T1000 (cell line): ENCODE measurements at places on chromosomes 1 and 21.
A peak's percentile ranks its signal among the peaks of the same experiment; 100 is the strongest.

GRCh38 chr21:42031816-42032215 lies 21.7 kb upstream of the ZBTB21 start:
- no peak for DNase-seq

DNA sequence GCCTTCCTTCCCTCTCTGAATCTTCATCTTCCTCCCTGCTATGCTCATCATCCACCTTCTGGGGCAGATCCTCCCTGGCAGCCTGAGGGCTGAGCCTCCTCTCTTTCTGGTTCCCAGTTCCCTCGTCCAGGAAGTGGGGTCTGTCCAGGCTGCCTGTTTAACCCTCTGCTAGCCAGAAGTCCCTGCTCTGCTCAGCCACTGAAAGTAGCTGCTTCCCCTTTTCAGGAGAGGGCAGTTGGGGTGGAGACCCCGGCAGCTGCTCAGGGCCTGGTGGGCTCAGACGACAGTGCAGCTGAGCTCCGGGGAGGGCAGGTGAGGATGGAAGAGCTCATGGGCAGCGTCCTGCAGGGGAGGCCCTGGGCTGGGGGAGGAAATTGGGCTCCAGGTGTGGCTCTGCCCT lies 43.1 kb upstream of the ETV3 start:
- DNase-seq, result no peak

DNA sequence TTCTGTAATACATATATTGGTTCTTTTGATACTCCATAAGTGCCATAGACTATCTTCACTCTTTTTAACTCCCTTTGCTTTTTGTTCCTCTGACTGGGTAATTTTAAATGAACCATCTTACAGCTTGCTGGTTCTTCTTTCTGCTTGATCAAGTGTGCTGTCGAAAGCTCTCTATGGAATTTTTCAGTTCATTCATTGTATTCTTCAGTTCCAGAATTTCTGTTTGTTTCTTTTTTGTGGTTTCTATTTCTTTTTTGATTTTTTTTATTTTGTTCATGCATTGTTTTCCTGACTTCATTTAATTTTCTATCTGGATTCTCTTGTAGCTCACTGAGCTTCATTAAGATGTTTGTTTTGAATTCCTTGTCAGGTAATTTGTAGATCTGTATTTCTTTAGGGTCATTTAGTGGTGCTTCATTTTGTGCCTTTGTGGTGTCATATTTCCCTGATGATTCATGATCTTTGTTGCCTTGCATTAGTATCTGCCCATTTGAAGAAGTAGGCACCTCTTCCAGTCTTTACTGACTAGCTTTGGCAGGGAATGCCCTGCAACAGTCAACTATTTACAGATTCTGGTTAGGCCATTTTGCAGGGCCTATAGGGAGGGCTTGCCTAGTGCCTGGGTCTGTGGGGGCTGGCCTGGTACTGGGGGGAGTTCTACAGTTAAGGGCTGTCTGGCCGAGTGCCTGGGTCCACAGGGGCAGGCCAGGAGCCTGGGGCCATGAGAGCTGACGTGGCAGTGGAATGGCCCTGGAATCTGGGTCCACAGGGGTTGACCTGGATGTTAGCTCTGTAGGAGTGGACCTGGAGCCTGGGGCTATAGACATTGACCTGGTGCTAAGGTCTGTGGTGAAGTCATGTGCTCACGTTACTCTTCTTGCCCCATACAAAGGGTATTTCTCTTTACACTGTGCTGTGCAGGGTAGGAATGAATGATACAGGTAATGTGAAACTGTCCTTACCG lies 89.7 kb downstream of the MAGI3 start:
- DNase-seq, result no peak

DNA sequence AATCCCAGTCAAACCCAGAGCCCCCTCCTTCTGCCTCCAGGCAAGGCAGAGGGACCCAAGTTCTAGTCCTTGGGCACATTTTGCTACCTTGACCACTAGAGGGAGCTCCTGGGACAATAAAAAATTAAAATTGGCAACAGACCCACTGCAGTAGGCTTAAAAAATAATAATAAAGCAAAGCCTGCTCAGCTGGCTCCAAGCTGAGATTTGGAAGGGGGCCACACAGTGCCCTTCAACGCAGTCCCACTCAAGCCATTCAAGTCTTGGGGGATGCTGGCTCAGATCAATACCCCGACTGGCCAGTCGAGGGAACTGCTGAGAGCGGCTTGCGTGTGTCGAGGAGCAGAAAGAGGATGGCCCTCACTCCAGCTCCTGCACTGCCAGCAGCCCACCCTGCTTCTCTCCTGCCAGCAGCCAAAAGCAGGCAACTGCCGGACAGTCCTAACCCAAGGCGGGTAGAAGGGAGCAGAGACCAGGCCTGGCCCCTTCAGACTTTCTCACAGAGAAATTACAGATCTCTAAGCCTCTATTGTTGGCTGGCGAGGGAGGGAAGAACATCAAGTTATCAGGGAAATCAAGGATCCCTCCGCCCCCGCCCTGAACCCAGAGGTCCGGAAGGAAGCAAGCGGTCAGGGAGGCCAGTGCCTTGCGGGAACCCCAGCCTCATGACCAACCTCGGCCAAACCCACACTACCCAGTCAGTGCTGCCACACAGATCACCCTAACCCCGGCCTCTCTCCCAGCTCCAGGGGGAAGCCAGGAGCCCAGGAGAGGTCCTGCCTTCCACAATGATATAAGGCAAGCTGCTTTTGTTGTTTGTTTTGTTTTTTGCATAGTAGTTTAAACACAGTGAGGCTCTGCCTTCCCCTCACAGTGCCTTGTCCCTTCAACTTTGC lies 4.9 kb upstream of the ALDH4A1 start:
- peak; percentile 54 for DNase-seq

- DNase-seq, result no peak
Measured at GRCh38 chr1:213519098-213519497, 468.1 kb downstream of the RPS6KC1 start.
